GF-D8 (cell line): ENCODE measurements at places on chromosomes 11 and 22.

GRCh38 chr11:129260750-129261149 lies 68.6 kb upstream of the ARHGAP32 start:
- peak; percentile 38 for DNase-seq

DNA sequence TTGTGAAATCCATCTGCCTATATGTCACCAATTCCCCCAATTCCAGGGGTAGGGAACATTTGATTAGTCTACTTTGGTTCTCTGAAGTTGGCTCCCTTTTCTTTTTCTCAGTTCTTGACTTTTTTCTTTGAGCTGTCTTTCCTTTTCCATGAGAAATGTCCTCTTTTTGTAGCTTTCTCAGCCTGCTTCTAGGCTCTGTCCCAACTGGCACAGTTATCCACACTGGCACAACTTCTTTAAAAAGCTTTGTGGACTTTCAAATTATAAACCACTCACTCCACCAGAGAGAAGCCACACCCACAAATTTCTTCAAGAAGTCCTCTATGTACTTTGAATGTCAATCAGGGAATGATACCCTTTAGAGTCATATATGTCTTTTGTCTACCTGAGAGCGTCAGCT lies 100.5 kb downstream of the TTC17 start:
- DNase-seq, result no peak

DNA sequence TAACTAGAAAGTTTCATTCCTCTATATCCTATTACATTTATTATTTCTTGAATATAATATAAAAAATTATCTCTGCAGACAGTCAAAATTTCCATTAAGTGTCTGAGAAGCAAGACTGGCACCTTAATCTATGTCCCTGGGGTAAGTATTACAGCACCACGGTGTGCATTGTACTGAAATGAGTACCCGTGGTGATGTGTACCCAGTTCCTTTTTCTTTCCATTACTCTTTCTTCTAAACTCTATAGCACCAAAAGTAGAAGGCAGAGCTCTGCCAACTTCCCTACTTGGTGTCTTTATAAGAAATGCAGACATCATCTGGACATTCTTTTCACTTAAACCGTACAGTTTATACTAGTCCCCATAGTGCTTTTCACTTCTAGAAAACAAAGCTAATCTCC lies 161.7 kb downstream of the GUCY1A2 start:
- no peak for DNase-seq

GRCh38 chr11:64553554-64554201 lies 37.3 kb upstream of the SLC22A12 start:
- no peak for DNase-seq

DNA sequence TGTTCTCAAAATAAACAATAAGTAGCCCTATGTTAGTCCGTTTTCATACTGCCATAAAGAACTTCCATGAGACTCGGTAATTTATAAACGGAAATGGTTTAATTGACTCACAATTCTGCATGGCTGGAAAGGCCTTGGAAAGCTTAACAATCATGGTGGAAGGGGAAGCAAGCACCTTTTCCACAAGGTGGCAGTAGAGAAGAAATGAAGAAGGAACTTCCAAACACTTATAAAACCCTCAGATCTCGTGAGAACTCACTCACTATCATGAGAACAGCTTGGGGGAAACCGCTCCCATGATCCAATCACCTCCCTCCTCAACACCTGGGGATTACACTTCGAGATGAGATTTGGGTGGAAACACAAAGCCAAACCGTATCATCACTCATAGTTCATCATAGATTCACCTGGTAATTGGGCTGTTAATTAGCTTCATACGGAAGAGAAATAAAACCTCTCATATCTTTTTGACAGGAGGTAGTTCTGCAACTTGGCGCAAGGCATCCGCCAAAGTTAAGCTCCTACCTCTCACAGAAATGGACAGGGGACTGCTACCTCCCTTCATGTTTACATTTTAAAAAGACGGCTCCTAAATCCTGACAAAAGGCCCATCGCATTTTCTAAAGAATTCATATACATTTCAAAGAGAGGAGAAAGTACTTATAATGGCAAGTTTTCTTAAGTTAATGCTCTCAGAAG lies 49.0 kb downstream of the MUC15 start:
- no peak for DNase-seq

DNA sequence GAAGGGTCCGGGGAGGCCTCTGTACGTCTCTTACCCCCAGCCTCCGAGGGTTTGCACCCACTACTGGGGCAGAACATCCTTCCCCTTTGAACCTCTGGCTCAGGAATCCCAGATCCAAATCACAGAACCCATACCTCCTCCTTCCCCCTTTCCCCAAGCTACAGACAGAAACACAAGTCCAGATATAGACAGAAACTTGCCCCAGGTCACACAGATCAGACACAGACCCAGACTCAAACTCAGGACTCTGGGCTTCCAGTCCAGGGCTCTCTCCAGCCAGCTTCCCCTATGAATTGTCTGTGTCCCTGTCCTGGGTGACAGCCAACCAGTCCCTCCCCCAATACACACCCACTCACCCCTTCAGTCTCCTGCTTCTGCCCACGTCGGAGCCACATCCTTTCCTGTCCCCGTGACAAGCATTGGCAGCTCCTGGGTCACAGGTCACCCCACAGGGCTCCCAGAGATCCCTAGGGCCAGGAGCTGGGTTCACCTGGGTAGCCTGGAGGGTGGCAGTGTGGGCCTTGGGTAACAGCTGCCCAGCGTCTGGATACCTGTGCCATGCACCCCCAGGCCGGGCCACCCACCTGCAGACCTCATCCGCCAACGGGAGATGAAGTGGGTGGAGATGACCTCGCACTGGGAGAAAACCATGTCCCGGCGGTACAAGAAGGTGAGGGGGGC lies 772 bp downstream of the TBC1D10C start:
- no peak for DNase-seq

GRCh38 chr22:19404676-19405075 lies 26.9 kb downstream of the HIRA start:
- DNase-seq, result no peak

DNA sequence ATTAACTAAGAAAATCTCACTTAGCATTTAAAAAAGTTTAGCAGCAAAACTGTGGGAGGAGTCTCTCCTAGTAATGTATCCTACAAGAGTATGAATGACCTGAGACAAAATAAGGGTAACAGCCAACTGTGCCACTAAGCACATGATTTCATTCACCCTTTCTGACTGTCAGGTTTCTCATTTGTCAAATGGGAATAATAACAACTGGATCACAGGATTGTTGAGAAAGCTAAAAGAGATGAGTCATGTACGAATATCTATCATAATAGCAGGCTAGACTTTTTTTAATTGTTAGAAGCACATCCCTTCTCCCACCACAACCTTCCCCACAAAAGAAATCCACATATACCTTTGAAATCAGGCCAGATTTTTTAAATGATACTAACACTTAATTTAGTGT lies 39.5 kb downstream of the MTMR2 start:
- no peak for DNase-seq

DNA sequence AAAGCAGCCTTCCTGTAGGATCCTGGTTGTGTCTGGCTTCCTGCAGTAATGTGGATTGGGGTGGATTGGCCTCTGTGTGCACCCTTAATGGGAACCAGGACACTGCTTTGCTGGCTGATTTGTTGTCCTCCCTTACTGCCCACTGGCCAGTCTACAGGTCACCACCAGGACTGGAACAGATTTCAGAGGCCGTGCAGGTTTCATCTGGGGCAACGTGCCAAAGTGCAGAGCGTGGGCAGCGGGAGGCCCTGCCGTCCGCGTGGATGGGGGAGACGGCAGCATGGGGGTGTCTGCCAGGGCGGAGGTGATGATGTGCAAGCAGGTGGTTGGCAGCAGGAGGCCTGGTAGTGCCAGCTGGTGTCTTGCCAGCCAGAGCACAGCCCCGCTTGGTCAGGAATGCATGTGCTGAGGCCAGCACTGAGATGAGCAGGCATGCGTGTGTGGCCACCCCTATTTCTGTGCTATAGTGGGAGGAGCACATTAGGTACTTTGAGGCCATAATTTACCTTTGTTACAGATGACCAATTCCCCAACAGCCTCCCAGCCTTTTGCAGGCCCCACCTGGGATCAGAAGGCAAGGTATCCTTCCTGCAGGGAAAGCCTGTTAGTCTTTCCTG lies 24.3 kb downstream of the BCR start:
- no peak for DNase-seq

DNA sequence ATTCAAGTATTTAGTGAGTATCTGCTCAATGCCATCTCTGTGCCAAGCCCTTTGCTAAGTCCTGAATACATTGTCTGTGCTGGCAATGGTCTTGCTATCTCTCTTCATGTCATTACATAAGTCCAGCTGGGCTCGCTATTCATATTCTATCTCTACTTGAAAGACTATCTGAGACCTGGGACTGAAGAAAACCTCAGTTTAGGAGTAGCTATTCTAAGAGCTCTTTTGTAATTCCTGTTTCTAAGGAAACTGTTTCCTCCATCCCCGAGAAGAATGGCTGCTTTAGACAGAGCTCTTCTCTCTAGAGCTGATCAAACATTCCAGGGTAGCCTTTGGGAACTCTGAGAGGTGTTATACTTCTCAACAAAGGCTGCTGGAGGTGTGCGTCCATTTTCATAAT lies 33.0 kb downstream of the SLC17A6 start:
- no peak for DNase-seq

DNA sequence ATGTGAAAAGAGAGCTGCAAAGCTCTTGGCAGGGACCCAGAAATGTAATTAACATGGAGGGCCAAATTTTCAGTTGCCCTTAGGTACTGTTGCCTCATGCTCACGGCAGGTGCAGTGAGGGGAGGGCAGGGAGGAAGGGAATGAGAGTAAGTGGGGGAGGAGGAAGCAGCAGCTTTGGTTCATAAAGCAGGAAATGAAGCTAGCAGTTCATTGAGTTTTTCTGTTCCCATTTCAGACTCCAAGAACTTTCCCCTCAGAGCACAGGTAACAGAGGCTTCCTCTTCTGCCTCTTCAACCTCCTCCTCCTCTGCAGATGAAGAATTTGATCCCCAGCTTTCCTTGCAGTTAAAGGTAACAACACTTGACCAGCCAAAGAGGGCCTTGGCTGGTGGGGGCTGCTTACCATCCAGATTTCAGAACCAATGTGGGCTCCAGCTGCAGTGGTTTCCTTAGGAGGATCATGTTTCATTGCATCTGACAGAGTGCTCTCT lies 57.9 kb upstream of the PARVA start:
- no peak for DNase-seq

GRCh38 chr11:93169950-93170561 lies 27.7 kb downstream of the SLC36A4 start:
- DNase-seq, result no peak

GRCh38 chr11:29527391-29527936 lies 489.4 kb downstream of the KCNA4 start:
- peak; percentile 73 for DNase-seq

GRCh38 chr11:128047026-128047425 lies 540.3 kb downstream of the ETS1 start:
- DNase-seq, result no peak

DNA sequence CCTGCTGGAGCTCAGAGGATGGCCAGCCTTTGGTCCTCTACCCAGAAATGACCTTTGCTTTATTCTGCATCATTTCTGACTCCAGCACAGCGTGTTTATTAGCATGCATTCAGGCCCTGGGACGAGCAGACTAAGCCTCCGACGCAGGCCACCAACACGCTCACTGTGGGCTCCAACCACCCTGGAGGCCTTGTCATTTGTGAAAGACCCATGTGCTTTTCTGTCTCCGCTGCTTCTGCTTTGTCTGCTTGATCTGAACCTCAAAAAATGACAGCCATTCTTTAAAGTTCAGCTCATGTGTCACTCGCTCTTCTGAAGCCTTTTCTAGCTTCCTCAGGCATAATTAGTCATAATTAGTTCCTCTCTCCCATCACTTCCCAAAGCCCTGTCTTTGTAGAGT lies 109.1 kb upstream of the TIMP3 start:
- no peak for DNase-seq

GRCh38 chr11:2369320-2369719 lies 7.8 kb upstream of the CD81 start:
- DNase-seq, result no peak
